ENCODE measurements at places on chromosomes 5 and 9.

DNA sequence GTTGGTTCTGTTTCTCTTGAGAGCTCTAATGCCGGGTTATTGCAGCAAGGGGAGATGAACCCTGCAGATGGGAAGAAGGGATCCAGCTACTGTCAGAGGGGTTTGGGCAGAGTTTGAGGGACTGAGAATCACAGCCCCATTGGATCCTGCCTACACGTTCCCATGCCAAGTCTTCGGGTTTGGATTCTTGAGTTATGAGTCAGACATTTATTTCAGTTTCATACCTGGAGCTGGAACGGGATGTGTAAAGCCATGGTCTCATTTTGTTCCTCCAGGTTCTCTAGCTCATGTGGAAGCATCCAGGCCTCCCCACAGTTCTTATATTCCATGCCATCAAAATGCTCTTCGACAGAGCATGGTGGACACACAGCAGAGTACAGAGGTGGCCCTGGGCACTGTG lies 275.4 kb upstream of the IRX4 start:
- DNase-seq = no peak

GRCh38 chr9:20921362-20921761 lies 110.1 kb downstream of the HACD4 start:
- peak; percentile 6 for DNase-seq

GRCh38 chr9:136019681-136020060 lies 58.5 kb upstream of the UBAC1 start:
- no peak for DNase-seq

- peak; percentile 71 for DNase-seq
Observed at GRCh38 chr9:129338724-129339430, 160.8 kb upstream of the IER5L start.

DNA sequence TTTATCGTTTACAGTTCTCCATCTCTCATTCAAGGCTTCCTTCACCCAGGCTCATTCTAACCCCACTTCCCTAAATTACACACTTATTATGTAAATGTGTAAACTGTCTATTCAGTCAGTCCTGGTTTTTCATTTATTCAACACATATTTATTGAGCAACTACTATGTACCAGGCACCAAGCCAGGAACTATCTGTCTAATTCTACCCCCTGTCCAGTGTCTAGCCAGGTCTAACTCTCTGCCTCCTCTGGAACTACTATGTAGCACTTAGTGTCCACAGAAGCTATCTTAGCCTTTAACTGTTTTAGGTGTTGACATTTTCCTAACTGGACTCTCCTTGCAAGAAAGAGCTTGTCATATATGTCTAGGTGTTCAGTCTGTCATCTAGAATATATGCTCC lies 56.5 kb downstream of the PDE4D start:
- no peak for DNase-seq

DNA sequence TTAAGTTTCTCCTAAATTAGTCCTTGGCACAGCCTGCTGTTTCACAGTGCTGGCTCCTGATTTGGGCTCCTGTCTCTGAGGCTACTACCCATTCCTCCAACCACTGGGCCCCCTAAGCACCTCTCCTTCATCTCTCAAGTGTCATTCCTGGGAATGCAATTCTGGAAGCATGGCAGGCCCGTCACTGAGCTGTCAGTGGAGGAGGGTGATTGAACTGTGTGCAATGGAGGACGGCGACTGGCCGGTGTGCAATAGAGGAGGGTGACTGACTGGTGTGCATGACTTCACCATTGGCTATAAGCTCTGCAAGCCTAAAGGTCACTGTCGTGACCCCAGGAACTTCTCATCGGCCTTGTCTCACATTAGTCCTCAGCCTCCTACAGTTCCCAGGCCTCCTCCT lies 12.4 kb upstream of the IL17B start:
- DNase-seq = no peak

DNA sequence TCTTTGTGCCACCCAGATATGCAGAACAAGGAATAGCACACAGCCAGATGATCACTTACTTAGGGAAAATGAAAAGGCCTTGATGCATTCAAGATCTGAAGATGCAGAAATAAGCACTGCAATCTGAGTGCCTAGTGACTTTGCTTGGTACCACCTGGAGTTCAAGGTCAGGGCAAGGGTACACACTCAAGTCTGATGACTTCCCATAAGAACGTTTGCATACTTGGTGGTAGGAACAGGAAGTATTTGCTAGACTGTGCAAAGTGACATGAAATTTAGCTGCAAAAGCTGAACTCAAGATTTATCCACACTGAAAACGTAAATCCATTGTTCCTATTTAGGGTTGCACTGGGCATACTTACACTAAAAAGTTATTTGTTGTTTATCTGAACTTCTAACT lies 177.1 kb downstream of the PIK3R1 start:
- DNase-seq = no peak

DNA sequence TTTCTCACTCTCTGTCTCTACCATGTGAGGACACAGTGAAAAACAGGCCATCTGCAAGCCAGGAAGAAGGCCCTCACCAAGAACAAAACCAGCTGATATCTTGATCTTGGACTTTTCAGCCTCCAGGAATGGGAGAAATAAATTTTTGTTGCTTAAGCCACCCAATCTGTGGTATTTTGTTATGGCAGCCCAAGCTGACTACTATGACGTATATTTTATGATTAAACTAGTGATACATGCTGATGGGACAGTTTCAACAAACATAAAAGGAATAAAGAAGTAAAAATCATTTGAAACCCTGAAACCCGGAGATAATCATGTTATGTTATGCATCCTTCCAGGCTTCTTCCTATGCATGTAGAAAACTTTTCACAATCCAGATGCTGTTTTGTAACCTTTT lies 71.5 kb upstream of the ERBIN start:
- DNase-seq = peak; percentile 60

DNA sequence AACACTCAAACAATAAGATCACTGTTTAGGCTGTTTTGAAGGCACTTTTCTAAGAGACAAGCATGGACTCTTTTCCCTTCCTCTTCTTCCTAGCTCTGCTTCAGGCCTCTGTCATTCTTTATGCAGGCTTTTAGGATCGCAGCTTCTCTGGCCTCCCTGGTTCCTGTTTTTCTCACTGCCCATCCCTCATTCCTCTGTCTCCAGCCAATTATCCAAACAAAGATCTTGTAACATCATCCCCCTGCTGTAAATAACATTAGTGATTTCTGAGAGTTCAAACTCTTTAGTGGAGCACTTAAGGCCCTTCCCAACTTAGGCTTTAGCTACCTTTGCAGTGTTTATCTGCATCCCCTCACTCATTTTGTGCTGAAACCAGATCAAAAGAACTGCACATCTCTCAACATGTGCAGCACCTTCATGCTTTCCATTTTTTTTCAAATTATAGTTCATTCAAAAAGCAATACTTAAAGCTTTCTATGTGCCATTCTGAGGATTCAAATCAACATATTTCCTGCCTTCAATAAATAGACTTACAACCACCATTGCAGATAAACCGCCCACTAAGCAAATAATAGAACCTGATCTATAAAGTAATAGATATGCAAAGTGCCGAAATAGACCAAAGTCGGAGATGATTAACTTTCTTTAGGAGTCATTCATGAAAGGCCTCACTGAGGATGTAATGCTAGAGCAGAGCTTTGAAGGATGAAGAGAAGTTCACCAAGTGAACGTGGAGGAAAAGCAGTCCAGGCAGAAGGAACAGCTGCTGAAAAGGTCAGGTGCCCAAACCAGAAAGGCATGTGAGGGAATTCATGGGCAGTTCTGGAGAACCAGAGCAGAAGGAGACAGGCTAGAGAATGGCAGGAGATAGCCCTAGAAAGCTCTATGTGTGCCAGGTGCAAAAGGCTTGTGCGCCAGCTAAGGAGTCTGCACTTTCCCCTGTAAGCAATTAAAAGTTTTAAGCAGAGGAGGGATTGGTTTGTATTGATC lies 95.8 kb upstream of the ZNF366 start:
- no peak for DNase-seq

GRCh38 chr9:89501311-89501898 lies 3.5 kb upstream of the SEMA4D start:
- DNase-seq = no peak

- peak; percentile 97 for DNase-seq
Observed at GRCh38 chr5:96297867-96298266, 135.2 kb downstream of the PCSK1 start.

DNA sequence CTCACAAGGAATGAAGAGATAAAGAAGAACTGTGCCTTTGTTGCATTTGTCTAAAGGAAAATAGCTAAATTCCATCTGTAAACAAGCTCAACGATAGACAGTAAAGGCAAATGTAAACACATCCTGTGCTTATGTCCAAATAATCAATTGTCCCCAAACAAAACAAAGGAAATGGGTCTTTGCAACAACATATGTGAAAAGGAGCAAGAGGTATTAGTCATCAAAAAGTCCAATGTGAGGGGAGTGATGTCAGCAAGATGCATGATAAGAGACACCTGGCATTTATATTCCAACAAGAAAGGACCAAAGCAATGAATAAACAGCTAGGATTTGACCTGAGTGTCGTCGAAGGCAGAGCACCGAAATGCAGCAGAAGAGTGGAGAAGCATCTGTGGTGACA lies 209.1 kb downstream of the ASTN2 start:
- DNase-seq = no peak

- peak; percentile 64 for DNase-seq
Observed at GRCh38 chr5:96687812-96688453, 25.8 kb downstream of the CAST start.

DNA sequence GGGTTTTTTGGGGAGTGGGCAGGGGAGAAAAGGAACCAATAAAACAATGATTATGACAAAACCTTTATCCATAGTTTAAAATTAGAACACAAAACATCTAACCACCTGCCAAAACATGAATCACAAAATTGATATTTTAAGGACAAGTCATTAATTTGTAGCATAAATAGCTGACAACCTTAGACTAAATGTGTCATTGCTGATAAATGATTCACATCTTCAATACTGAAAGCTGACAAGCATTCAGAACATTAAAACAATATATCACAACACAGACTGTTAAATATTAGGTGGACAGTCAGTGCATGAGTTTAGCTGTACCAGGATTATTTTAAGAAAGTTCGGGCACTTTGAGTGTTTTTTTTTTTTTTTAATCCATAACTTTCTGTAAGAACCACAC lies 71.5 kb downstream of the NR3C1 start:
- no peak for DNase-seq

DNA sequence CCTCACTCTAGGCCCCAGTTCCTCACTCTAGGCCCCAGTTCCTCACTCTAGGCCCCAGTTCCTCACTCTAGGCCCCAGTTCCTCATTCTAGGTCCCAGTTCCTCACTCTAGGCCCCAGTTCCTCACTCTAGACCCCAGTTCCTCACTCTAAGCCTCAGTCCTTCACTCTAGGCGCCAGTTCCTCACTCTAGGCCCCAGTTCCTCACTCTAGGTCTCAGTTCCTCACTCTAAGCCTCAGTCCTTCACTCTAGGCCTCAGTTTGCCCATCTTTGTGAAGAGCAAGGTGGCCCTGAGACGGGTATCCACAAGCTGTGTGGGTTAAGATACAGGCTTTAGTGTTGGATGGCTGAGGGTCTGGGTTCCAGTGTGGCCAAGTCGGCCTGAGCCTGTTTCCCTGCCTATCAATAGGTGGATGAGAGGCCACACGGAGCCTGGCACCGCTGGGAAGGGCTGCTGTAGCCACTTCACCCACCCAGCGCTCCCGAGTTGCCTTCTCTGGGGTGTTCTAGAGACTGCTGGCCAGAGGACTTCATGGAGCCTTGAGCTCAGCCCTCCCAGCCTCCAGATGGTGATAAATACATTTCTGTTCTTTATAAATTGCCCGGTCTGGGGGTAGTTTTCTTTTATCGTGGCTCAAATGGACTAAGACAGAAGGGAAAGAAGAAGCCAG lies 150.2 kb downstream of the RXRA start:
- DNase-seq = no peak

GRCh38 chr5:21831145-21831787 lies 1021.9 kb downstream of the CDH12 start:
- no peak for DNase-seq

GRCh38 chr9:16645970-16646369 lies 224.5 kb downstream of the BNC2 start:
- no peak for DNase-seq

GRCh38 chr5:135862086-135862485 lies 27.6 kb downstream of the SLC25A48 start:
- no peak for DNase-seq

- no peak for DNase-seq
Observed at GRCh38 chr9:133889584-133890301, 102.4 kb downstream of the VAV2 start.

DNA sequence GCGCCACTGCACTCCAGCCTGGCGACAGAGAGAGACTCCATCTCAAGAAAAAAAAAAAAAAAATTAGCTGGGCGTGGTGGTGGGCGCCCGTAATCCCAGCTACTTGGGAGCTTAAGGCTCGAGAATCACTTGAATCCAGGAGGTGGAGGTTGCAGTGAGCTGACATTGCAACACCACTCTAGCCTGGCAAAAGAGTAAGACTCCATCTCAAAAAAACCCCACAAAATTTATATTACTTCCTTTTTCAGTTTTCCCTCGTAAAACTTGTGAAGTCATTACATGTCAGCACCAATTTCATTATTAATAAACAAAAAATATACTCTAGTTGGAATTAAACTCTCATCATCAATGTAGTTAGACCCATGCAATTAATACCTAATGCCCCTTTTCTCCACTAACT lies 43.9 kb downstream of the SHLD3 start:
- DNase-seq = no peak

DNA sequence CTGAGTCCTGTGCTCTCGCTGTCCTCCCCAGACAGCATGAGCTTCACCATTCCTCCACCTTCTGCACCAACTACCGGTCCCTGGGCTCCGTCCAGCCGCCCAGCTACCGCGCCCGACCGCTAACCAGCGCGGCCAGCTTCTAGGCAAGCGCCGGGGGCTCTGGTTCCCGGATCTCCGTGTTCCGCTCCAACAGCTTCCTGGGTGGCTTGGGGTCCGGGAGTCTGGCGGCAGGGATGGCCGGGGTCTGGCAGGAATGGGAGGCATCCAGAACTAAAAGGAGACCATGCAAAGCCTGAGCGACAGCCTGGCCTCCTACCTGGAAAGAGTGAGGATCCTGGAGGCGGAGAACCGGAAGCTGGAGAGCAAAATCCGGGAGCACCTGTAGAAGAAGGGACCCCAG lies 613.1 kb upstream of the PTGER4 start:
- DNase-seq = no peak

DNA sequence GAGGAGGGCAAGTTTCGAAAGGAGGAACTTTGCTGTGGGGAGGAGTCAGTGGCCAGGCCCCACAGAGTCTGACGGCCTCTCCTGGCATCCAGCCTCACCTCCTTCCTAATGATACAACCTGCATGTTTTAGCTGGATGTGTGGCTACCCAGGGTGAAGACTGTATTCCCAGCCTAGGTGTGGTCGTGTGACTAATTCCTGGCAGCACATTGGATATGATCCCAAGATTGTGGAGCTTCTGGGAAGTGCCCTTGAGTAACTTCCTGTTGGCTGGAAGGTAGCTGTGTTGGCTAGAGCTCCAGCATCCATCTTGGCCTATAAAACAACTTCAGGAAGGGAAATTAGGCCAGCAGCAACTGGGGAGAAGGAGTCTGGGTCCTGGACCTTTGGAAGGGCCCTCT lies 19.0 kb upstream of the LPCAT1 start:
- peak; percentile 72 for DNase-seq

- DNase-seq = no peak
Observed at GRCh38 chr5:30387974-30388632, 805.4 kb upstream of the CDH6 start.

GRCh38 chr5:37808945-37809344 lies 30.9 kb downstream of the GDNF start:
- no peak for DNase-seq

Measured in fibroblast of upper back skin (primary cell).